NCI-H345 (cell line): ENCODE measurements at places on chromosomes 7 and 10.

DNA sequence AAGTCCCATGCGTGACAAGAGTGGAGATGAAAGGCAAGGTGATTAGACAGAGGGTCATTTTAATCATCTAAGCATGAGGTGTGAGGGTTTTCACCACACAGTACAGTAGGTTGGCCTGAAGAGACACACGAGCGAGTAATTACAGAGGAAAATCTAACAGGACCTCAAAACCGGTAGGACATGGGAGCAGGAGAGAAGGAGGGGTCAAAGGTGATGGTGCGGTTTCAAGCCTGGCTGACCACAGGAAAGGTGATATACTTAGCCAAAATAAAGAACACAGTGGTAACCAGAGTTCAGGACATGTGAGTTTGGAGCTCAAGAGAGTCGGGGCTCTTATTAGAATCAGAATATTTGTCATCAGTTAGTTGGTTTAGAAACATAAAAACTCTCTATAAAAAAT, 20.0 kb downstream of the GLI3 start:
- DNase-seq, result no peak

DNA sequence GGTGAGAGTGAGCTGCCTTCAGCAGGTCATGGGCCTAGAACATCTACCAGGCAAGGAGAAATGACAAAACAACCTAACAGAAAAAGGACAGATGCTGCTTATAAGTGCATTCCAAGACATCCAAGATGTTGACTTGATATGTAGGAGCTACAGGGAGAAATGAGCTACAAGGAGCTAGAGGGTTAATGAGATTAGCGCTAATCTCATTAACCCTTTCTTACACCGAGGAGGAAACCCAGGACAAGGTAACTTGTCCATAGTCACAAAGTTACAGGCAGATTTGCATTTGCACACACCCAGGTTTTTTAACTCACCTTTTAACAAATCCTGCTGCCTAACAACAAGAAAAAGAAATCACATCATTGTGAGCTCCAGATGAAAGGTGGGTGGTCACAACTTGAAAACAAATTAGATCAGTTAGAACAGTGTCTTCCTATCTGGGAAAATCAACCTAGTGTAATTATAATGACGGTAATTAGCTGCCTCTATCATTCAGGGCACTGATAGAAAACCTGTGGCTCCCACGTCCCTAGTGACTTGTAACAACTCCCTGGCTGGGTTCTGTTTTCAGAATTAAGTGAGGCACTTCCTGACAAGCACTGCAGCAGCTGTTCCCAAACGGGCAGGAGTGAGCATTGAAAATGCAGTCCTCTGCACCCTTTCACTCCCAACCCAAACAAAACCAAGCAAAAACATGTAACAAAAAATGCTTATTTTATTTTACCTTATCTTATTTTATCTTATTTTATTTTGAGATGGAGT, 5.7 kb downstream of the KIAA1549 start:
- peak; percentile 47 for DNase-seq

GRCh38 chr10:118802126-118802793, 47.5 kb upstream of the CACUL1 start:
- DNase-seq, result no peak

- DNase-seq, result no peak
Measured at GRCh38 chr10:21364196-21365114, 161.0 kb downstream of the SKIDA1 start.

GRCh38 chr10:102413053-102413705, 5.4 kb downstream of the PSD start:
- DNase-seq, result peak; percentile 70

GRCh38 chr10:34384372-34384771, 430.7 kb downstream of the PARD3 start:
- DNase-seq, result no peak

- no peak for DNase-seq
Measured at GRCh38 chr10:128287921-128288320, 161.7 kb upstream of the MKI67 start.
